ENCODE measurements at places on chromosomes 5 and 9.

GRCh38 chr5:76475936-76476335 lies 72.9 kb downstream of the IQGAP2 start:
- DNase-seq: peak; percentile 80

DNA sequence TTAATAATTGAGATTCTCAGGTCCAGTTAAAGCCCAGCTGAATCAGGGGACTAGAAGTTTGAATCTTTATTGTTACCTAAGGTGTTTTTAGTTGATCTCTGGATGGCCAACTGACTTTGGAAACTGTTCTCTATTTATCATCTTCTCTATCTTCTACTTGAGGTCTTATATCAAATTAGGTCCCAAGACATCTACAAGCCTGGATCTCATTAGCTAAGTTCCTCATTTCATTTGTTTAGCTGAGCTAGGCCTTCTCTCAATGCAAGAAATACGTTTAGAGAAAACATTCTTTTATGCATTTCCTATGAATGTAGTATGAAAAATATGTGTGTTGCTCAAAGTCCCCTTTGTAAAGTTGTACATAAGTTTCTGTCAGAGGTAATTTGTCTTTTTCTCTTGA lies 196.6 kb downstream of the PTTG1 start:
- DNase-seq: no peak

- DNase-seq: no peak
These were observed 12.2 kb upstream of the MROH2B start for GRCh38 chr5:41083306-41083705.

DNA sequence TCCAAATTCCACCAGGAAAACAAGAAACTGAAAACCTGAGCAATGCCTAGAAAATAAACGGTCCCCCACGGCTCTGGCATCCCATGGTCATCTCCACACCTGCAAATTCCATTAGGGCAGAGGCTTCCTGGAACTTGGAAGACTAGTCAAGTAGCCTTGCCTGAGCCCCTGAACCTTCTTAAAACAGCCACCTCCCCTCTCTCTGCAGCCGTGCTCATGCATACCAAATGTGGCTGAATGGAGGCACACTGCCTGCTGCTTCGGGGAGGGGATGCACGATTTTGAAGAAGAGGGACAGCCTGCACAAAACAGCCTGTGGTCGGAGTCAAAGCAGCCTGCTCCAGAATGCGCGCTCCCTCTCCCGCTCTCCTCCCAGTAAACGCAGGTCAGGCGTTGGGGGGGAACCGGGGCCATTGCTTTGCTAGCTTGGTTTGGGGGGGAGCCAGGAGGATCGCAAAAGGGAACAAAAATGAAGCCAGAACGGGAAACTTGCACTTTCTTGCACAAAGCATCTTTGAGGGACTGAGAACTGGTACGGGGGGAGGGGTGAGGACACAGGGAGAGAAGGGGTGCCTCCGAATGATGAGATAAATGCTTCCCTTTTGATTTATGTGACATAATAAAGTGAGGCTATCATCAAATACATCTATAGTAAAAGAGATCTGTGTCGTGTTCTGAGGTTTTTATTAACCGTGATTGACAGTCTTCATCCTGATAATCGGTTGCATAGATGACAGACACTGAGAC lies at the start of gene TRPM3:
Gene TRPM3, minus strand, starts transcription at position 347 of the 747 bp plus-strand sequence. Its CDS starts 267 bp downstream, at position 80.
- no peak for DNase-seq

DNA sequence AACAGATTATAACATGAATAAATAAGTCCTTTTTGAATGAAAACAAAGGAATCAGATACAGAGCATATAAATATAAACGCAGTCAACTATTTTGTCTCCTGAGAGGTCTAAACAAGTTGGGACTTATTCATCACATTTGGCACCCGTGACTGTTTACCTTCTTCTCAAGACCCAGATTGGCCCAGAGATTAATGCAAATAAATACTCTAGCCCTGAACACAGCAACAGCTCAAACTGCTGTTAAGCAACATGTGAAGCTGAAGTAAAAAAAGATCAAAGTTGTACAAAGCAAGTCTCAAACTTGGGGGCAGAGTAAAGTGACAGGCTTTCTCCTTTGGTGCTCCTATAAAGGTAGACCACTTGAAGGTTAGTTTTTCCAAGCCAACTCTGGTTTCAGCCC lies 95.0 kb upstream of the NR5A1 start:
- no peak for DNase-seq

GRCh38 chr9:86046930-86047341 lies 52.4 kb downstream of the GOLM1 start:
- no peak for DNase-seq

- DNase-seq: no peak
These were observed 26.4 kb downstream of the DAPK1 start for GRCh38 chr9:87524061-87524460.

GRCh38 chr5:166535641-166536040 lies 1755.8 kb upstream of the WWC1 start:
- DNase-seq: no peak

DNA sequence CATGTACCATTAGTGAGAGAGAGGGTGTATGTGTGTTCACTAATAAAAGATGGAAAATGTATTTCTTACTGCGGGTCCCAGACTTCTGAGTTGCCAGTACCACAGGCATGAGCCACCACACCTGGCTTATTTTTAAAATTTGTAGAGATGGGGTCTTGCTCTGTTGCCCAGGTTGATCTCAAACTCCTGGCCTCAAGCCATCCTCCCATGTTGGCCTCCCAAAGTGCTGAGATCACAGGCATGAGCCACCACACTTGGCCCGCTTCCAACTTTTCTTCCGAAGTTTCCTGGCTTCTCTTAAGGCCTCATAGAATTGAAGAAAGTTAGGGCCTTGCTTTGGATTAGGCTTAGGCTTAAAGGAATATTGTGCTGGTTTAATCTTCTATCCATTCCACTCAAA lies 40.4 kb upstream of the F2RL2 start:
- no peak for DNase-seq

- no peak for DNase-seq
These were observed 37.5 kb upstream of the RGMB start for GRCh38 chr5:98735806-98736507.

DNA sequence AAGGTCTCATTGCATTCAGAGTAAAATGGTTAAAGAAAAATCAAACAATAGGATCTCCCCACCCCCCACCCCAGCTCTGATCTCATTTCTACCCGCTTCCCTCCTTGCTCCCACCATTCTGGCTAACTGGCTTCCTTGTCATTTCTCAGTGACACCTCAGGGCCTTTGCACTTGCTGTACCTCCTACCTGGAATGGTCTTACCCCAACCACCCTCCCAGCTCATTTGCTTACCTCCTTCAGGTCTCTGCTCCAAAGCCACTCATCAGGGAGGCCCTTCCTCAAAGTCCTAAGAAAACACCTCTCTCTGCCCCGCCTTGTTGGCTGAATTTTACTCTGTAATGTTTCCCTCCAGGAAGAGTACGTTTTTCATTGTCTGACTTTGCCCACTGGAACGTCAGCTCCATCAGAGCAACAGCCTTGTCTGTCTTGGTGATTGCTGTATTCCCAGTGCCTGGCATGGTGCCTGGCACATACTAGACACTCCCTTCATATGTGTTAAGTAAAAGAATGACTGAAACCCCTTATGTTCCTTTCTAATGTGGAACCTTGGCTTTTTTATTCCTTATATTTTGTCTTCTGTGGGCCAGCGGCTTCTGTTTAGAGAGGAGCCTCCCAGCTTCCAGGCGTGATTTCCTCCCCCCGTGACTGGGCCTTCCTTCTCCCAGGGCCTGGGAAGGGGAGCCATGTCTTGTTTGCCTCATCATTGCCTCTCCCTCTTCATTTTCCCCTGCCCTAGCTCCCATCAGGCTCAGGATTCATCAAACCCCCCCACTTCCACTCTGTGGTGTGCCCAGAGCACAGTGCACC lies 26.9 kb downstream of the NEURL1B start:
- DNase-seq: peak; percentile 51

DNA sequence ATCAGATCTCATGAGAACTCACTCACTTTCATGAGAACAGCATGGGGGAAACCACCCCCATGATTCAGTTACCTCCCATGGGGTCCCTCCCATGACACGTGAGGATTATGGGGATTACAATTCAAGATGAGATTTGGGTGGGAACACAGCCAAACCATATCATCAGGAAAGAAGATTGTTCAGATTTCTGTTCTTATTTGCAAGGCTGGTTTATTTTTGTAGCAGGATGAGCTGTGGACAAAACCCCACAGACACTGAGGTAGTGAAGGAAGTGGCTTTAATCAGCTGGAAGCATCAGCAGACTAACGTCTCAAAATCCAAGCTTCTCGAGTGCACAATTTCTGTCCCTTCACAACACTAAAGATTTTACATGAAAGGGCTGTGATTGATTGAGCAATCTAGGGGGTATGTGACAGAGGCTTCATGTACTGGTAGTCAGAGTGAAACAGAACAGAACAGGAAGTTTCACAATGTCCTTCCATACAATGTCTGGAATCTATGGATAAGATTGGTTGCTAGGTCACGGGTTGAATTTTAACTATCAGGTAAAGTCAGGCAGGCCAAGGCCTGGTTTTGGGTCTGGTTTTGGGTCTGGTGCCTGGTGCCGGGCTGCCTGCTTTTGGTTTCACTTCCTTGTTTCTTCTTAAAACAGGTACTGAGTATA lies 91.3 kb upstream of the ZNF366 start:
- DNase-seq: no peak

GRCh38 chr9:22452415-22453010 lies 5.9 kb downstream of the DMRTA1 start:
- peak; percentile 55 for DNase-seq

GRCh38 chr5:113063927-113064326 lies 87.3 kb downstream of the DCP2 start:
- DNase-seq: no peak

DNA sequence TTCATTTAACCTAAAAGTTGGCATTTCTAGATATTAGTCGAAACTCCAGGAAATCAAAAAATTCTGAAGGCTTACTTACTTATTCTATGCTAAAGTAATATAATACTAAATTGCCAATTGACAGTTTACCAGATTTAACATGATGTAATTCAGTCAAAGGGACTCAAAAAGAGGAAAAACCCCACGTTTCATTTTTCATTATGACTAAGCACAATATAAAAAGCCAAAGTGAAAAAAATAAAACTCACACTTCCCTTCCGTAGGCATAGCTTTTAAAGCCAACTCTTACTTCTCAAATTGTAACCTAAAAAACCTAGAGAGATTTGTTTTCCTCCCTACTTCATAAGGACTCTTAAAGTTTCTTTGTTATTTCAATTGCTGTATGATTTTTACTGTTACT lies 146.6 kb downstream of the RAPGEF6 start:
- no peak for DNase-seq

DNA sequence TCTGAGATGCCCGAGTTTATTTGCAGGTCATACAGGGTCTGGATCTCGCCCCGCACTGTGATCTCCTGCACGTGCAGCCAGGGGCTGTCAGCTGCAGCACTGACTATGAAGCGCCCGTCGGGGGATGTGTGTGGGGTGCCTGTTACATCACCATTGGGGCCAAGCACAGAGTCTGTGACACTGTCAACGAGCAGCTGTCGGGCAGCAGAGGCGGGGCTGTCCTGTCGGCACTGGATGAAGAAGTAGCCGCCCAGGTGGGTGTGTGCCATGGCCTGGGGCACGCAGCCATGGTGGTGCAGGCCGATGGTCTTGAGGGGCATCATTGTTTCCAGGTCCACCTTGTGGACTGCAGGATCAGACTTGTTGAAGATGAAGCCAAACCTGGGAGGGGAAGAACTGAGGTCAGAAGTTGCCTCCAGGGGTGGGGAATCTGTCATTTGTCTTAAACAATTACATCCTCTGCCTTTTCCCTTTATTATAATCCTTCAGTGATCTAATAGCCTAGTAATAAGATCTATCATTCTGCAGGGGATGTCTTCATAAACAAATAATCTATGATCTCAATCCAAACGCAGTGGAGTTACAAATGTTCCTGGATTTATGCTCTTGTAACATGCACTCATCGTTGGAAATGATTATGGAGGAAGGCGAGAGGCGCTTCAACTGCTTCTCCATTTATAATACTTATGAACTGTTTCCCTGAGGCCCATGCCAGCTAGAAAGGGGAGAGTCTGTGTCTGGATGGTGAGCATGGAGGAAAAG lies 147.8 kb downstream of the HSPA4 start:
- DNase-seq: no peak

DNA sequence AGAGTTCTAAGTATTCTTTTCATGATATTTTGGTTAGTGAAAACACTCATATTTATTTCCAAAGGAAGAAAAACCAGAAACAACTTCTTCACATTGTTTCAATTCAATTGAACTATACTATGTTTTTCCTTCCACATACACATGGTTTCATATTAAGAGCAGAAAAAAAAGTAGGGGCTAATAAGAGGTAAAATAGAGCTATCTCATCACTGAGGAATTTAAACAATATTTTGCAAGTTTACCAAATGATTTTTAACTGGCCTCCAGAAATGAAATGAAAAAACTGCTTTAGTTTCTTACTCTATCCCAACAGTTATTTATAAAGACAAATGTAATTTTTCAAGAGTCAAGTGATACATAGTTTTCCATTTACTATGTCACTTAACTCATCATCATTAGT lies 233.5 kb downstream of the RFX3 start:
- no peak for DNase-seq

DNA sequence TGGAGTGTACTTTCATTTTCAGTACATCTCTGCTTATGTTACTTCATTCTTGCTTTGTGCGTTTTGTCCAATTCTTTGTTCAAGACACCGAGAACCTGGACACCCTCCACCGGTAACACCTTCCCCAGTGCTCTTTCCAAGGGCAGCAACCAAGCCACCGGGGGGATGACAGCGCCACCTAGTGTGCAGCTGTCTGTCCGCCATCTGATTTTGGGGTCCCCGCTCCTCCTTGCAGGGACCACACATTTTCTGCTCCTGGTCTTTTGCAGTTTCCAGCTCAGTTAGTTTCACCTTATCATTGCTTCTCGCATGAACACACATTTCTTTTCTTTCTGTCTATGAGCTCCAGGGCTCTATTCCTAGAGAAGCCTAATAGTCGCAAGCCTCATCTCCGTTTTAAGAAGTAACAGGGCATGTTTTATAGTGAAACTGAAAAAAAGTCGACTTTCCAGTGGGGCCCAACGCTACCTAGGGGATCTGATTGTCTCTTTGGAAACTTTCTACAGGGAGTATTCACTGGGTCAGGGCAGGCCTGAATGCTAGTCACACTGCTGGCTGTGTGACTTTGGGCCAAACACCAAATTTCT lies 152.1 kb downstream of the FSTL4 start:
- no peak for DNase-seq

GRCh38 chr5:135330798-135331096 lies 68.3 kb downstream of the MACROH2A1 start:
- DNase-seq: no peak

- DNase-seq: no peak
These were observed 1.2 kb downstream of the GALT start for GRCh38 chr9:34647651-34648050.

DNA sequence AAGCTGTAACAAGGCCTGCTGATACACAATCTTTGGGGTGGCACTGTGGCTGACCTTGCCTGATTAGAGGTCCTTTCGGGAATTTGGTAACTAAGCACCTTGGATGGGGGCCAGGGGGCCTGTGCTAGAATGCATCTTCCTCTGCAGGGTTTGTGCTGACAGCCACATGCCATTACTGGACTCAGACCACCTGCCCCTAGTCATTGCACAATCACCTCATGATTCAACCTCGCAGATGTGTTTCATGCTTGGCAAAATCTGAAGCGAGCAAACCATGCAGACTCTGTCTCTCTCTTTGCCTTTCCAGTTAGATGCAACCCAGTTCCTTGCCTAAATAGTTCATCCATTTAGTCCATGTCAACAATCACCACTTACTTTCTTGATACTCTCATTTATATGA lies 96.5 kb upstream of the ERCC6L2 start:
- peak; percentile 45 for DNase-seq

Data from left colon (tissue), 2 donors.